ENCODE measurements at places on chromosomes 5 and 9. TPM values are rescaled to one million over a fixed set of nuclear protein-coding genes. Genes with fewer than 3 reads are reported as not detected.

DNA sequence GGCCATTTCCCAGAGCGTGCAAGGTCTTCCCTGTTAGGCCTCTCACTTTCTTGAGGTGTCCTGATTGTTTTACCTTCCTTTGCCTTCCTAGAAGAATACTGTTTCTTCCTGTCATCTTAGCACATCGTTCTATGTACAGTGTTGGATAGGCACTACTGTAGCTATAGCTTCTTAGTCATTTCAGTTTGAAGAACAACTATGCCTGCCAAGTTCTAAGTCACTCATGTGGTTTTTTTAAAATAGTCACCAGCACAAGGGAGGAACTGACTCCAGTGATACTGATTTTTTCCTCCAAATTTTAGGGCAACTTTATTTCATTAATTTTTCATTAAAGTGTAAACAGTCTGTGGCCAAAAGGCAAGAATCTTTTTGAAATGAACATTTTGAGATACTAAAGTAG lies 122.4 kb upstream of the NR5A1 start:
- no peak for DNase-seq

DNA sequence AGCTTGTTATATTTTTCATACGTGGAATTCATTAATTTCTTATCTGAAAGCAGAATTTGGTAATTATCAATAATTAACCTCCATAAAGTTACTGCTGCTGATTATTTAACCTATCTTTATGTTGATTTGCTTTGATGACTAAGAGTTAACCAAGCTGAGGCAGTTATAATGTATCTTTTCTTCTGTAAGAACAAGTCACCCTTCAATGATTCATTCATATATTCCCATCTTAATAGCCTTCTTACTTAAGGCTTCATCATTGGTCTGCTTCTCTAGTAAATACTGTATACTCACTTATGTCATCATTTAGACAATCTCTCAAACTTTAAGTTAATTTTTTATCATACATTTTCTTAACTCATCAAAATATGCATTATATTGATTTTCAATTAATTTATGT lies 592.2 kb downstream of the ANXA1 start:
- DNase-seq: no peak

DNA sequence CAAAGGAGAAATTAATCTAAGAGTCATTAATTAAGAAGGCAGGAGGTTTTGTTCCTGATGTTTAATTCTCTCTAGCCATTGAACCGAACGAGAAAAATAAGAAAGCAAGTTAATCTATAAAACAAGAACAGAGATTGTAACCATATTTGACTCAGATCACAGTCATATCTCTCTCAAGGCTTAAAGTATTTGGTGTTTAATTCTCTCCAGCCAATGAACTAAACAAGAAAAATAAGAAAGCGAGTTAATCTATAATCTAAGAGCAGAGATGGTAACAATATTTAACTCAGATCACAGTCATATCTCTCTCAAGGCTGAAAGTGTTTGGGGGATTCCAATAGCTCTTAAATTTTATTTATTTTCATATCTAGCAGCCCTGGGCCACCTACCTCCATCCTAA lies 74.4 kb upstream of the SHISAL2B start:
- no peak for DNase-seq

GRCh38 chr5:121967187-121967586 lies 5.4 kb downstream of the SRFBP1 start:
- no peak for DNase-seq

DNA sequence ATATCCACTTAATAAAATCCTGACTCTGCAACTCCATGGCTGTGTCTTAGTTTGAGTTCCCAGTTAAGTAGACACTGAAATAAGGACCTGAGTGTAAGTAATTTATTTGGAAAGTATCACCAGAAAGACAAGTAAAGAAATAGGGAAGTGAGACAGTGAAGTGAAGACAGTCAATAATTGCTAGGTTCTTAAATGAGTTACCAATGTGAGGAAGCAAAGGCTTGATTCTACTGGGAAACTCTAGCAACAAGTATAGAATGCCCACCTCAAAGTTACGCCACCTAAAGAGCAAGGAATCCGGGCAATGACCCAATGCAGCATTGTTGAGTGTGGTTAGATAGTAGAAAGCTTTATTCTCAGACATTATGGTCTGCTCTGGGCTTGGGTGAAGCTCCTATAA lies 383.9 kb downstream of the TLR4 start:
- DNase-seq: no peak

DNA sequence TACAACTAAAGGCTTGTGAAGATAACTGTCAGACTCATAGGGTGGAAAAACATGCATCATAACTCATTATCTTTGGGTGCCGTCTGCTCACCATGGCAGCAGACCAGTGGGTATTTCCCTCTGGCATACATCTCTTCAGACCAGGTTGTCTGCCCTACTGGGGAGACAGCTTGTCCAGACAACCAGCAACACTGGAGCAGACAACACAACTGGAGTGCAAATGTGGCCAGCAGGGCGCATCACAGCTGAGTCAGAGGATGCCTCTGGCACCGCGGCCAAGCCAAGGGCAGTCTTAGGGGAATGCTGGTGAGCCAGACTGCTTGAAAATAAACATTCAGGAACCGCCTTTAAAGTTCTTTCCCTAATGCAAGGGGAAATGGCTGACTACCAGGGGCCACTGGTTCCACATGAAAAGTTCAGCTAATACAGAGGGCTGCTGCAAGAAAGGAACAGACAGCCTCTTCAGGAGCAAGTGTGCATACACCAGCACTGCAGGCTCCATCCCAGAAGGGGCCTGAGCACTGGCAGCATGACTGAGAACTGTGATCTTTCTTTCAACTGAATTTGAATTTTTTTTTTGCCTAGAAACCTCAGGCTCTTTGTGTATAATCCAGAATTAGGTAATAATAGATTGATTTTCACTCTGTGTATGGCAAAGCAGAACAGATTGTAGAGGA lies 77.3 kb downstream of the MAMDC2 start:
- DNase-seq: no peak

GRCh38 chr5:88833371-88834130 lies 49.4 kb downstream of the MEF2C start:
- DNase-seq: no peak

GRCh38 chr5:109946610-109947009 lies 256.9 kb downstream of the MAN2A1 start:
- no peak for DNase-seq

DNA sequence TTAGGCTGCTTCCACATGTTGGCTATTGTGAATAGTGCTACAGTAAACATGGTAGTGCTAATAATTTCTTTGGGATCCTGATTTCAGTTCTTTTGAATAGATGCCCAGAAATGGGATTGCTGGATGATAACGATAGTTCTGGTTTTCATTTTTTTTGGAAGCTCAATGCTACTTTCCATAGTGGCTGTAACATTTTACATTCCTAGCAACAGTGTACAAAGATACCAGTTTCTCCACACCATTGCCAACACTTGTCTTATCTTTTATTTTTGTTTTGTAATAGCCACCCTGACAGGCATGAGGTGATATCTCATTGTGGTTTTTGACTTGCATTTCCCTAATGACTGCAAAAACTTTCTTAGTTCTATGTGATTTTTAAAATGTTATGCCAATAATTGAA lies 68.8 kb upstream of the LRRC70 start:
- DNase-seq: no peak

- no peak for DNase-seq
Measured at GRCh38 chr5:51479840-51480239, 96.6 kb downstream of the ISL1 start.

DNA sequence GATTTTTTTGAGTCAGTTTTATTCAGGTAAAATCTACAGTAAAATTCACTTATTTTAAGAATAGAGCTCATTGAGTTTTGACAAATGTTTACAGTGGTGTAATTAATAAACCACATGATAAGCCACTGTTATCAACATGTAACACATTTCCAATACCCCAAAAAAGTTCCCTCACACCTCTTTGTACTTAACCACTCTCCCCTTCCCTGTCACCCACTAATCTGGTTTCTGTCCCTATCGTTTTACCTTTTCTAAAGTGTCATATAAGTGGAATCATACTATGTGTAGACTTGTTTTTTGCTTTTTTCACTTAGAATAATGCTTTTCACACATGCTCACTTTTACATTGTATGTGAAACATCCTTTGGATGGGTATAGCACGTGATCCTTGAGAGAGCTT lies 127.2 kb downstream of the KDM4C start:
- DNase-seq: no peak

GRCh38 chr9:119195521-119195920 lies 173.7 kb downstream of the BRINP1 start:
- DNase-seq: no peak

DNA sequence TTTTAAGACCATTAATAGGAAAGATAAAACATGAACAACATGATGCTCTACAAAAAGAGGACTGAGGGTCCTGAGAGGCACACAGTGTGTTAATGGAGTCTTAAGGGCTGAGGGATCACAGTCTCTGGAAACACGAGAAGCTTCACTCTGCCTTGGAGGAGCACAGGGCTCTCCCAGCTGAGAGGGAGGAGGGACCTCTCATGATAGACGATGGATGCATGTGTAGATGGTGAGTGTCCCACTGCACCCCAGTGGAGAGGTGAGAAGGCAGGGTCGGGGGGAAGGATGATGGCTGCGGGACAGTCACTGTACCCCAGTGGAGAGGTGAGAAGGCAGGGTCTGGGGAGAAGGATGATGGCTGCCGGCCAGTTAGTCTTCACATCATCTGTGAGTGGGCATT lies 613.4 kb downstream of the IRX1 start:
- DNase-seq: no peak

GRCh38 chr5:164058621-164059020 lies 553.2 kb downstream of the MAT2B start:
- DNase-seq: no peak

DNA sequence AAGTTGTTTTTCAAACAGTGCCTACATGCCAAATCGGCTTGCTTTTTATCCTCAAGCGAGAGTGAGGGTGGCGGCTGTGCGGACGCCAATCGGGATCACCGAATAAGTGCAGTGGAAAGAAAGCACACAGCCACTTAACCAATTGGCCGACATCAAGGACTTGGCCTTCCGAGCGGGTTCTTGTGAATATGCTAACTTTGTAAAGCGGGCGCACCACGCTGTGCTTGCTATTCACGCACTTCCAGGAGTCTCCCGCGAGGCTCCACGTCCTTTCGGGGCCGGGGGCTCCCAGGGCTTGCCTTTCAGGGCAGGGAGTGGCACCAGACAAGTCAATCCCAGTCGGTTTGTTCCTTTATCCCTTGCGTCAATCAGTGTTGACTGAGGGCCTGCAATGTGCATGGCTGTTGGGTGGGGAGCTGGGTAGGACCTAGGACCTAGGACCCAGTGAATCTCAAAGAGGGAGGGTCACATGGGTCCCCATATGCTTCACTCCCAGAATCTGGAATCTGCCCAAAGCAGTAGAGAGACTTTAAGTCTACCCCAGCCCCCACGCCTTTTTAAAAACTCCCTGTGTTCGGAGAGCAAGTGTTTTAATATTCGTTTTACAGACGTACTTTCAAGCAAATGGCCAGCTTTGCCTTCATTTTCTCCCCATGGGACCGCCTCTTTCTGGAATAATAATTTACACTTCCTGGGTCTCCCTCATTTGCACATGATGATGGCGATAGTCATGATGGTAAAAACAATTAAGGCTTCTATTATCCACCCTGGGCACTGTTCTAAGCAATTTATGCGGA lies 2.0 kb upstream of the GCNT4 start:
- no peak for DNase-seq

DNA sequence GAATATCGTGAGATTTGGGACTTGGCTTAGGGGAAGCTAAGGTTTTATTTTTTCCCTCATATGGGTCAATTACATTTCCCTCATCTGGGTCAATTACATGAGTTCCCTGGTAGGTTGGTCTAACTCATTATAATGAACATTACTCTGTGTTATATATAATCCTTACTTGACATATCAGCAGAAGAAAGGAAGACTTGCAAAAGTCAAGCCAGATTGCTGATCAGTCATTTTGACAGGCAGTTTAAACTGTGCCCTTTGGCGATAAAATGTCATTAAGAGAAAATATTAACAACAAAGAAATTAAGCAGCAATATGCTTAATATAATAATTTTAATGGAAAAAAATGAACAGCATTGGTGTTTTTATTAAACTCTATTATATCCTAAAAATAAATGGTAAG lies 23.1 kb upstream of the TRPM3 start:
- DNase-seq: no peak

GRCh38 chr5:44645502-44645901 lies 163.2 kb upstream of the MRPS30 start:
- DNase-seq: no peak

- no peak for DNase-seq
Measured at GRCh38 chr5:60668686-60669304, 31.2 kb downstream of the DEPDC1B start.

DNA sequence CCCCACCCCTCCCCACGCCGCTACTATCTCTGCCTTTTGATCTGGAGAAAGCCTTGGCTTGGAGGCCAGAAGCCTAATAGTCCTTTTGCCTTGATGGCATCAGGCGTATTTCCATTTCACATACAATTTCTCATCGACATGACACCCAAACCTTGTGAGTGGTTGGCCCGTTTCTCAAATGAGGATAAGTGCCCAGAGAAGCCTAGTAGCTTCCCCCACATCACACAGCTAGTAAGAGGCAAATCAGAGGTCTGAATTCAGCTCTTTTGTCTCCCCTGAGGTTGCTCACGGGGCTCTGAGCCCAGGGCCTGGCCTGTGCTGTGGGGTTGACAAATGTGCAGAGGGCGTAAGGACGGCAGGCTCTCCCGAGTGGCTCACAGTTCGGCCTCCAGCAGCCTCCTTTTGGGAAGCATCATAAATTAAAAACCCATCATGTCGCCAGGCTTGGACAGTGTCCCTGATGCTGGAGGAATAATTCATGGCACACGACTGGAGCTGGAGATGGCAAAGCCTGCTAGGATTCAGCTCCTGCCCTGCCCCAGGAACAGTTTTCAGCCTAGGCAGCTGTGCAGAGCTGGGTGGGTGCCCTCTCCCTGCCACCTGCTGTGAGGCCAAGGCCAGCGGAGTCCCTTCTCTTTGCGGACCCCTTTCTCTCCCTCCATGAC lies 263.8 kb downstream of the NSG2 start:
- no peak for DNase-seq

DNA sequence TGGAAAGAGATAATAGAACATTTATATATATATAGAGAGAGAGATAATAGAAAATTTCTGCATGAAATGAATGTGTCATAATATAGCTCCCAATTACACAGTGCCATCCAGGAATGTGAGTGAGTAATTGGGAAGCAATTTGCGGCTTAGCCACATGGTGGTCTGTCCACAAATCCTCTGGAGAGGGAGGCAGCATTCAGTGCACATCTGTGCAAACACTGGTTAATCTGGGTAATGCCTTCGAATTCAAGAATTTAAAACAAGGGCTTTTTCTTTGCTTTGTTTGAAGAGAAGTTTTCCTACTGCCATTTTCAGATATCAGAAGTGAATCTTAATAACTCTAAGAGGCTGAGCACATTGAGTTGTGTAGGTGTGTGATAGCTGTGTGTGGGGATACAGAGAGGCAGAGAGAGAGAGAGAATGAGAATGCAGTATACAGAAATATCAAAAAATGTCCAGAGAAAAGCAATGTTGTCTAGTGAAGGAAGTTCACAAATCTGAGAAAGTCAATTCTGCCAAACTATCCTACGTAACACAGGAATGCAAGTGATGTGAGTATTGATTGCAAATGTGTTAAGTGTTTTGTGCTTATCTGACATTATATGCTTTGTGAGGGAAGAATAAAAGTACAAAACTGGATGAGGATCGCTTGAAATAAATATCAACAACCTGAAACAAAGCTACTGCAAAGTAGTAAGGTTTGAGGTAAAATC lies 134.6 kb downstream of the EDIL3 start:
- no peak for DNase-seq

The DMRT3 gene
- 3.2 TPM for polyA plus RNA-seq

The CTXN3 gene
- polyA plus RNA-seq: not detected

The ZFYVE16 gene
- 60.6 TPM for polyA plus RNA-seq

The OSMR gene
- polyA plus RNA-seq: 7.9 TPM

The SLCO4C1 gene
- 21.8 TPM for polyA plus RNA-seq

The FOXD4L5 gene
- polyA plus RNA-seq: 0.39 TPM

The SLC45A2 gene
- polyA plus RNA-seq: 0.37 TPM

The IL3 gene
- polyA plus RNA-seq: not detected

The TRIM7 gene
- 0.33 TPM for polyA plus RNA-seq

The GLRX gene
- polyA plus RNA-seq: 63.7 TPM

Measured in renal cortex interstitium (tissue), 15 donors.